GM12878 (cell line): ENCODE measurements at places on chromosomes 3 and 15. TPM values are rescaled to one million over a fixed set of nuclear protein-coding genes. Genes with fewer than 3 reads are reported as not detected.

DNA sequence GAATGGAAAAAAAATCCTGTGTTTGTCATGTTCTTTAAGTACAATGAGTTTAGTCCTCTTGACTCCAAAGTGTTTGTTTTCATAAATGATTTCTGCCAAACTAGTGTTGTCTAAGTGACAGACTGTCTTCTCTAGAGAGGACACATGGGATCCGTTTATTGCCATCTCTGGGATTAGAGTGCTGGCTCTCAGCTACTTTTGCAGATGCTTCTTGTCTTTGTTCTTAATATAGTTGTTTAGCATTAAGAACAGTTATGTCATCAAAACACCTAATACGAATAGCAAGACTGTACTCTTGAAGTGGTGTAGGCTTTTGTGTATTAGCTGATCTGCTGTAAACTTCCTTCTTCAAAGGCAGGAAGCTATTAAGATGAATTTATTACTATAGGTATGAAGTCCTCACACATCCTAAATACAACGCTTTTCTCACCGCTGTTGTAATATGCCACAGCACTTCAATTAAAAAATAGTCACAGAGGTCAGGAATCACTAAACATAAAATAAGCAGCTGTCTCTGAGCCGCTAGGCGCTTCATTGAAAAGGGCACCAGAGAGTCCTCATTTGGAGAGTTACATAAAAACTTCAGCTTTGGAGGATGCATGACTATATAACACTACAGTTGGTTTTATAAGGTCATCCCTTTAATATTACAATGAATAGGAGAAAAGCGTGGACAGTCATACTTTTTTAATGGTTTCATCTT lies 128.3 kb upstream of the ZNF385D start:
- DNase-seq = no peak

GRCh38 chr15:56105855-56106254 lies 112.4 kb upstream of the NEDD4 start:
- DNase-seq = no peak

GRCh38 chr3:66362541-66362941 lies 138.3 kb downstream of the LRIG1 start:
- DNase-seq = no peak

- no peak for DNase-seq
These were observed 22.6 kb upstream of the POMGNT2 start for GRCh38 chr3:43128464-43128863.

- no peak for DNase-seq
These were observed 410.5 kb upstream of the CADM2 start for GRCh38 chr3:84547971-84548970.

Gene SLC7A14
- polyA plus RNA-seq = not detected in 2 replicates

Gene PGBD4
- polyA plus RNA-seq = 1.4 and 1.5 TPM in 2 replicates

Gene NR2E3
- 0.11 TPM in 1 of 2 replicates, not detected in the other for polyA plus RNA-seq
